ENCODE measurements at places on chromosomes 16 and 17. TPM values are rescaled to one million over a fixed set of nuclear protein-coding genes. Genes with fewer than 3 reads are reported as not detected.

Gene CA5A
- total RNA-seq, result not detected

Gene SMIM22
- 235 TPM for total RNA-seq

Gene TRIM72
- total RNA-seq, result not detected

Gene KCNH6
- total RNA-seq, result not detected

Gene CCDC43
- 48.4 TPM for total RNA-seq

Gene TP53TG3F
- total RNA-seq, result not detected

Gene ZNF689
- 10.4 TPM for total RNA-seq

Gene CMTM3
- 33.6 TPM for total RNA-seq

All from Calu3 (cell line).